ENCODE measurements at places on chromosomes 4 and X. TPM values are rescaled to one million over a fixed set of nuclear protein-coding genes. Genes with fewer than 3 reads are reported as not detected.

DNA sequence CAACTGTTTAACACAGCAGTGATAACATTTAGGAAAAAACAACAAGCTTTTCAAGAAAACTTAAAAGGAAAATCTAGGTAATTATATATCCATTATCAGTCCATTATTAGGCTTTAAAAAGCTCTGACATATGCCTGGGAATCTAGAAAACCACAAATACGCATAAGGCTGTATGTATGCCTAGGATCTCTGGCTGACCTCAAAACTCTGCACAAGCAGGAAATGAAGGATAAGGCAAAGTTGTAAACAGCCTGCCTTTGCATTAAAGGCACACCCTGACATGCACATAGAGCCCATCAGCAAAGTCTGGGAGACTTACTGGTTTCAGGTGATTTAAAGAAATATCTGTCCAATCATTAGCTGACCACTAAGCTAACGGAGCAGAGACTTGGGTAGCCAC lies 14.0 kb downstream of the TIMP1 start:
- no peak for DNase-seq

ADH4 gene
- 1.3 TPM for polyA plus RNA-seq

DNA sequence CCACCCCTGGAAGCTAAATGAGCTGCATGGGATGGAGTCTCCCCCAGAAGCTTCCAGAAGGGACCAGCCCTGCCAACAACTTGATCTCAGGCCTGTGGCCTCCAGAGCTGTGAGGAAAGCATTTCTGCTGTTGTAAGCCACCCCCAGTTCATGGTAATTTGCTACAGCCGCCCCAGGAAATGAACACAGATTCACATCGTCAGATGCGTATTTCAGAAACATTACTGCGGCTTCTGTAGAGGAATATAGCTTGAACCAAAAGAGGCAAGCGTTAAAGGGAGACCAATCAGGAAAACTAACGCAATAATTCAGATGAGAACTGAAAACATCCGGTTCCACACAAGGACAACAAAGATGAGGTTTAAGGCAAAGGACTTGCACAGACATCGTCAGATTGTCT lies 128.4 kb upstream of the TBL1X start:
- DNase-seq = peak; percentile 43

RTL9 gene
- 0.33 TPM for polyA plus RNA-seq
